C1 segment of cervical spinal cord (tissue), 14 donors: ENCODE measurements at places on chromosomes 12 and 14.
A peak's percentile ranks its signal among the peaks of the same experiment; 100 is the strongest.

- no peak for DNase-seq
Measured at GRCh38 chr12:122835750-122836026, 431 bp downstream of the HIP1R start.

DNA sequence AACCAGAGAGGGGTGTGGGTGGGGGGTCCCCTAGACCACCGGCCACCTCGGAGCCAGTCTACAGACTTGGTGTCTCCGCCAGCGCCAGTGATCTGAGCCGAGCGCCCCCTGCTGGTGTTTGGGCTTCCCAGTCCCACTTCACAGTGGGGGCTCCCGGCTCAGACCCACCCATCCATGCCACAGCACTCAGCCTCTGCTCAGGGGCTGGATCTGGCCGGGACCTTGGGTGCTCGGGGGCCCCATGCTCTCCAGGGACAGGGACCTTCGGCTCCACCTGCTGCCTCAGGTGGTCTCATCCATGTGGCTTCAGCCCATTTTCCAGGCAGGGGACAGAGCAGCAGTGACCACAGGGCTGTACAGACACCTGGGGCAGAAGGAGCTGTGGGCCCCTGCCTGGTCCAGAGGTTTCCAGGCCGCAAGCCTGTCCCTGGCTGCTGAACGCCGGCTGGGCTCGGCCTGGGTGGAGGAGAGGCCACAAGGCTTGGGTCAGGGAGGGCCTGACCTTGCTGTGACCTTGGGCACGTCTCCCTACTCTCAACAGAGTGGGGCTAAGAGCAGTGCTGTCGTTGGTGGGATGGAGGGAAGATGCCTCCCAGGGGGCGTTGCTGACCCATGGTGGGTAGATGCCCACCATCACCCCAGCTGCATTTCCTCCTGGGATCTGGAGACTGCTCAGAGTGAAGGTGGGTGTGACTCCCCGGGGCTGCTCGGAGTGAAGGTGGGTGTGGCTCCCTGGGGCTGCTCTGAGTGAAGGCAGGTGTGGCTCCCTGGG, 86.3 kb downstream of the KIF26A start:
- DNase-seq, result no peak

DNA sequence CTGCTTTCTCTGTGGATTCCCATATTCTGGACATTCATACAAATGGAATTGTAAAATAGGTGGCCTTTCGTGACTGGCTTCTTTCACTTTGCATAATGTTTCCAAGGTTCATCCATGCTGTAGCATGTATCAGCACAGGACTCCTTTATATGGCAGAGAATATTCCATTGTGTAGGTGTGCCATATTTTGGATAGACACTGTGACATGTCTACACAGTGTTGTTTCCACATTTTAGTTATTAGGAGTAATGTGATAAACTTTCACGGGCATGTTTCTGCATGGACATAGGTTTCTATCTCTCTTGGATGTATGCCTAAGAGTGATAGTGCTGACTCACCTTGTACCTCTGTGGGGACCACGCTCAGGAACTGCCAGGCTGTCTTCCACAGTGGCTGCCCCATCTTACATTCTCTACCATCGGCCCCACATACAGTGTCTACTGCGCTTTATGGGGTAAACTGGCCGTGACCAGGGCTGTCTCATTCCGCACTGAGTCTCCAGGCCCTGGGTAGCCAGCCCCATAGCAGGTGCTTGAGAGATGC, 7.1 kb upstream of the KRT84 start:
- no peak for DNase-seq

DNA sequence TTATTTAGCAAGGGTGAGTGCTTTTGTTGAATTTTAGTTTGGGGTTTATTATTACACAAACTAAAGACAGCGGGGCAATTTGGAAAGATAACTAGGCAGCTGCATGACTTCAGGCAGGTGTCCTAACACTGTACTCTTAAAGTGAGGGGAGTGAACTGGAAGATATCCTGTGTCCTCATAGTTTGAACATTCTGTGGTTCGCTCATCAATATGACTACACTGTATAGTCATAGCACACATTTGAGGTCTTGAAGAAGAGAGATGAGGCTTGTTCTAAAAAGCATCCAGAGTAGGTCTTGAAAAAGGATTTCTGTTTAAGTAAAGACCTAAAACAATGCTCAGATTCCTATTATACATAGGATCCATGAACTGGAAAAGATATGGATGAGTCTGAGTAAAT, 1.7 kb upstream of the MAP3K9 start:
- DNase-seq, result no peak

- DNase-seq, result no peak
Measured at GRCh38 chr12:47270782-47271664, 191.3 kb upstream of the AMIGO2 start.

GRCh38 chr12:73017981-73018380, 745.8 kb downstream of the TRHDE start:
- DNase-seq, result no peak

DNA sequence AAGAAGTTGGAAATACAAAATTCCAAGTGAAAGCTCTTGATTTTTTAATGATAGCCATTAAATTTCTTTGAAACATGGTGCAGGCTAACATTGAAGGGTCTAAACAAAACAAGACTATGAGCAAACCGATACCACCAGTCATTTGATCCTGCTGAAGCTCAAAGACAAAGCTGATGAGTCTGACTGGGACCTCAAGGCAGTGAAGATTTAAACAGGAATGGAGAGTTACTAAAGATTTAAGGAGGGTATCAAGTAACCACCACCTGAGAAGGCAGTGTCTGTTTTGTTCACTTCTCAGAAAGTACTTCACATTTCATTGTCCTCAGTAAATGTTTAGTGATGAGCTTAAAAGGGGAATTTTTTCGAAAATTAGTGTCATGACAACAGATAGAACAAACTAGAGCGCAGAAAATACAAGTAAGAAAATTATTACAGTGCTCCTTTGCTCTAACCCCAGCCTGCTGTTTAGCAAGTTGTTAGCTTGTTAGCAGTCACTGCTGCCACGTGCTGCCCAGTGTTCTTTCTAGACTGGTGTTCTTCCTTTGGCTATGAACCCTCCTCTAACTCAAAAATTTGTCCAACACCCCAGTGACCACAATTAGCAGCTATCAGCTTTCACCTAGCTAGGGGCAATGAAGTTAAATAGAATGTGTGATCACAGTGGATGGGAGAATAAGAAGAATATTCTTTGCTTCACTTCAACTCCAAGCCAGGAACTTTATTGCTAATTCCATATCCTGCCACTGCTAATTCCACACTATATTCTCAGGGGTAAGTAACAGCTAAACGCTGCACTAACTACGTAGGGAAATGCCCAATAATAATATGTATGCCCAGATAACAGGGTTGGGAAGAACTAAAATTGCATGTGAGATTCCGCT, 41.1 kb downstream of the YAF2 start:
- no peak for DNase-seq

- DNase-seq, result no peak
Measured at GRCh38 chr12:62930546-62931425, 4.2 kb downstream of the PPM1H start.

DNA sequence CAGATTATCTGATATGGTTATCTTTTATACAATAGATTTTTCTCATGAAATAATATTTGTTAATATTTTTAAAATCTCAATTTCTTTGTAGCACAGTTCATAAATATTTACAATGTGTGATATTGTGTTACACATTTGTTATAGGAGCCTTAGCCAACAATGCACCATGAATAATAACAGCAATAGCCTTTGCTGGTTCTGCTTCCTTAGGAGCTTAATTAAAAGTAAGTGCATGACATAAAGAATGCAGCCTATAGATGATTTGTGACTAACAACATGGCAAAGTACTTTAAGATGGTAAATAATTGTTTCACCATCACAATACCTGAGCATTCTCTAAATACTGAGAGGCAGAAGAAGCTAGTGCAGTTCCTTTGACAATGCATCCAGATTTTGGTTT, 156.3 kb upstream of the RASSF8 start:
- no peak for DNase-seq

DNA sequence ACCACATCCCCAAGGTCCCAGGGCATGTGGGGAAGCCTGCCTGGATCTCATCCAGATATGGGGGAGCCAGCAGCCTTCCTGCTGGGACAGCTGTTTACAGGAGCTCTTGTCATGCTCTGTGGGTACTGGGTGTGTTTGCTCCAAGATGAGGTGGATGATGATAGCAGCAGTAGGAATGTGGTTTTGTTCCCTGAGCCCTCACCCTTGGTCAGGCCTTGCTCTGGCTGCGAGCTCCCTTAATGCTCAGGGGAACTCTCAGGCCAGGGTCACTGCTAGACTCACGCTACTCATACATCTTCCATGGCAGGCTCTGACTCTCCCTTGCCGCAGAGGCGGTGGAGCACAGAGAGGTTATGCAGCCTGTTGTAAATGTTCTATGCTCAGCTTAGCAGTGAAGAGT, 990.3 kb downstream of the AACS start:
- no peak for DNase-seq

- no peak for DNase-seq
Measured at GRCh38 chr14:50978529-50978871, 34.2 kb upstream of the PYGL start.

DNA sequence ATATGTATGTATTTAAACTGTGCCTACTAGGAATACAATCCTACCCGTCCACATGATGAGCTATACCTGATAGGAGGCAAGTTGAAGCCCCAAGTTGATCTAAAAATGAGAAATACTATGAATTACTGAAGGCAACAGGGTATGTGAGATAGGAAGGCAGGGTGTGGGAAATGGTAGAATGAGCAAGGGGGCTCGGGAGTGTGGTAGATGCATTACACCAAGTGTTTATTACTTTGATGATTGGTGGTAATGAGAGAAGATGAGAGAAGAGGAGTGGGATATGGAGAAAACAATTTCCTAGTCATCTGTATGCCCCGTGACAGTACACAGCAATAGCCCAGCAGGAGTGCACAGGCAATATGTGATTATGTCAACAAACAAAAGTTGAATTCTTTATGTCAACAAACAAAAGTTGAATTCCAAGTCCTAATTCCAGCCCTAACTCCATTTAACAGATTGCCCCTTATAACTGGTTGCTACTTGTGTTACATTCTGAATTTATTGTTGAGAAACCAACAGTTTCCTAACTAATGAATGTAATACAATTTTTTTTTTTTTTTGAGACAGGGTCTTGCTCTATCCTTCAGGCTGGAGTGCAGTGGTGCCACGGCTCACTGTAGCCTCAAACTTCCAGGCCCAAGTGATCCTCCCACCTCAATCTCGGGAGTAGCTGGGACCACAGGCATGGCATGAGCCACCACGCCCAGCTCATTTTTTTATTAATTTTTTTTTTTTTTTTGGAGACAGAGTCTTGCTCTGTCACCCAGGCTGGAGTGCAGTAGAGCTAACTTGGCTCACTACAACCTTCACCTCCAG, 2.5 kb downstream of the LPCAT3 start:
- no peak for DNase-seq

DNA sequence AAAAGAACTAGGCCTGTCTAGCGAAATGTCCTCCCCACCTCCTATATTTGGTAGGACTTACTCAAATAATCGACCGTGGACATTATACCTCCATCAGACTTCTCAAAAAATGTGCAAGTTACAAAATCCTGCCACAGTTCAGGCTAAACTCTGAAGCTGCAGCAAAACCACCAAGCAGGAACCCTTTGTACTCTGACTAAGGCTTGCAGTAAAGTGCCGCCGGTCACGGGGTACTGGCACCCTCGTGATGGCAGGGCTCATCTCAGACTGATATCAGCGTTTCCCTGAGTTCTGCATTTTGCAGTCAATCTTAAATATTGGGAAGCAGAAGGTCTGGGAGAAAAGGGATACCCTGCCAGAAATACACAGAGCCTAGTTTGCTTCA, 17.1 kb downstream of the SLC11A2 start:
- DNase-seq, result peak; percentile 69

GRCh38 chr12:23827353-23827752, 122.1 kb downstream of the SOX5 start:
- DNase-seq, result no peak

DNA sequence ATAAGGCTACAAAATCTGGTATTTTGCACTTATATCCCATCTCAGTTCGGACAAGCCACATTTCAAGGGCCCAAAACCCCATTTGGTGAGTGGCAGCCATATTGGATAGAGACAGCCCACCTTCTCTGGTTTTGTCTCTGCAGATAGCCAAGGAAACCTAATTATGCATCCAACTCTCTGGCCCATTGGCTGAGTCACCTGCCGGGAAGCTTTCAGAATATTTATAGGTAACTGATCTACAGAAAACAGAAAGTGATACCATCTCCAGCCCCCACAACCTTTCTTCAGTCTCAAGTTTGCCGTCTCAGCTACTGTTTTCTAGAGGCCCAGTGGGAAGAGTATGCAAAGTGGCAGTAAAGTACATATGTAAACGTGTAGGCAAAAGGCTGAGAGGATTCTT, 33.7 kb upstream of the PPP1CC start:
- DNase-seq, result no peak

DNA sequence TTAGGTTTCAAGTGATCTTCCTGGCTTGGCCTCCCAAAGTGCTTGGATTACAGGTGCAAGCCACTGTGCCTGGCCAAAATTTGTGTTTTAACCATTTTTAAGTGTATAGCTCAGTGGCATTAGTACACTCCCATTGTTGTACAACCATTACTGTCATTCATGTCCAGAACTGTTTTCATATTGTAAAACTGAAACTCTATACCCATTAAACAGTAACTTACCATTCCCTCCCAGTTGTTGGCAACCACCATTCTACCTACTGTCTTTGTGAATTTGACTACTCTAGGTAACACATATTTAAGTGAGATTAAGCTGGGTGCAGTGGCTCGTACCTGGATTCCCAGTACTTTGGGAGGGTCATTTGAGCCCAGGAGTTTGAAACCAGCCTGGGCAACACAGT, 67.3 kb upstream of the KCNH3 start:
- no peak for DNase-seq

DNA sequence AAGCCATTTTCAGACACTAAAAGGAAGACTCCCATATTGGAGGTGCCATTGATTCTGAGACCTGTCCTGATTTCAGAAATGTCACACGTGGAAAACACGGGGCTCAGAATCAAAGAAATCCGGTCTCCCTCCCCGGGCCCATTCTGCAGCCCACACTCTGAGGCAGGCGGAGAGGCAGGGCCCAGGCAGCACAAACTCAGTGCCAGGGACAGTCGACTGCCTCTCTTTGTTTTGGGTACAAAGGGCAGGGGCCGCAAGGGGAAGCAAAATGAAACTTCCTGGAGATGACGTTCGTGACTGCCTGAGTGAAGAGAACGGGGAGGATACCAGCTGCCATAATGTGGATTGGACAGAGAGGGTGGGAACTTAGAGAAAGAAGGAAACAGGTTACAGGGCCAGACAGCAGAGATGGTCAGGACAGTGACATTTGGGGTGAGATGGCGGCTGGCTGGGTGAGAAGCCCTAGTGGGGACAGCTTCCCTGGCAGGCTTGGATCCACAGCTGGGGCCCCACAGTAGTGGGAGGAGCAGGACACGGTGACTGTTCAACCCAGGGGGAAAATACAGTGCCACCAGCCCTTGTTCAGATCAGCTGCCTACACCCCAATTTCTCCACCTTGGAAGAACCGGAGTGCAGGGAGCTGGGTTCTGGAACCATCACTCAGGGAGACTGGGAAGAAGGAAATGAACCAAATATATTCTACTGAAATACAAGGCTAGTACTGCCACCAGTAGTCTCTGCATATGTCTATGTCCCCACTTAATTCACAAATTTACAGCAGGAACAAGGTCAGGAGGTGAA, 8.1 kb downstream of the GAPDH start:
- DNase-seq, result no peak
